ENCODE measurements at places on chromosomes 1 and 21.

DNA sequence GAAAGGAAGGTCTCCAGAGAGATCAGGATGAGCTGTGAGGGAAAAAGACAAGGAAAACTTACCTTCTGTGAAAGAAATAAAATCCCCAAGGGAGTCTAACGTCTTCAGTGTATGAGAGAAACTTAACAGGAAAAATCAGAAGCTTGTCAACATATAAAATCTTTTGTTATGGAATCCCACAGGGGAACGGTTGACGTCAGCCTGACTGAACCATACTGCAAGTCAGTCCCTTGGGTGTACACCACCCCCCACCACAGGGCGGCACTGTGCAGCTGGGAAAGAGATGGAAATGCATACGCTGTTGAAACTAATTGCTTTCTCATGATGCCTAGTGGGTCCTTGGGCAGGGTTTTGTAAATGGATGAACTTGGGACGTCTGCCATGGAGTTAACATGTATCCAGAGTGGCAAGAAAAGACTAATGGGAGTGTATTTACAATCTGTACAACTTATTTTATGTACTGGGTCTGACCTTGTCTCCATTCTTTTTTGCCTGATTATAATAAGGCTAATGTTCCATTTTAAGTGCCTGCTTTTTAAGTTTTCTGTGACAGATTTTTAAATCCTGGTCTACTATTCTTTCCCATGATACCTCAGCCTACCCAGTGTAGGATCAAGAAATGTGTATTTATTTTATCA is 22.7 kb downstream of the UTP25 start:
- DNase-seq = no peak

DNA sequence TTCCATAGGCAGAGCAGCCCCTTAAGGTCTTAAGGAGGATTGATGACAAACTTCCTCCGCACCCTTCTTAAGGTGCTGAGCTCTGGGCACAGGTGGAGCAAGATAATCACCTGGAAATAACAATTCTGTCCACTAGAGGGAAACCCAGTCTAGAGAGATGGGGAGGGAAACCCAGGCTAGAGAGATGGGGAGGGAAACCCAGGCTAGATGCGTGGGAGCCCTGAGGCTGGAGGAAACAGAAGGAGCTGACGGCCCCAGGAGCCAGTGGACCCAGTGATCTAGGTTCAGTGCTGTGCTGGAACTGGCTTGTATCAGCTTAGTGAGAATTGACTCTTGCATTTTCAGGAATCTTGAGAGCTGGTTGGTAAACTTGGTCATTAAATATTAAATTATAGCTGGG is 17.8 kb upstream of the MYCL start:
- peak; percentile 19 for DNase-seq

- DNase-seq = no peak
These were observed 15.4 kb downstream of the BTG2 start for GRCh38 chr1:203320591-203321272.

GRCh38 chr1:157437296-157437695 is 115.0 kb downstream of the FCRL5 start:
- DNase-seq = no peak

DNA sequence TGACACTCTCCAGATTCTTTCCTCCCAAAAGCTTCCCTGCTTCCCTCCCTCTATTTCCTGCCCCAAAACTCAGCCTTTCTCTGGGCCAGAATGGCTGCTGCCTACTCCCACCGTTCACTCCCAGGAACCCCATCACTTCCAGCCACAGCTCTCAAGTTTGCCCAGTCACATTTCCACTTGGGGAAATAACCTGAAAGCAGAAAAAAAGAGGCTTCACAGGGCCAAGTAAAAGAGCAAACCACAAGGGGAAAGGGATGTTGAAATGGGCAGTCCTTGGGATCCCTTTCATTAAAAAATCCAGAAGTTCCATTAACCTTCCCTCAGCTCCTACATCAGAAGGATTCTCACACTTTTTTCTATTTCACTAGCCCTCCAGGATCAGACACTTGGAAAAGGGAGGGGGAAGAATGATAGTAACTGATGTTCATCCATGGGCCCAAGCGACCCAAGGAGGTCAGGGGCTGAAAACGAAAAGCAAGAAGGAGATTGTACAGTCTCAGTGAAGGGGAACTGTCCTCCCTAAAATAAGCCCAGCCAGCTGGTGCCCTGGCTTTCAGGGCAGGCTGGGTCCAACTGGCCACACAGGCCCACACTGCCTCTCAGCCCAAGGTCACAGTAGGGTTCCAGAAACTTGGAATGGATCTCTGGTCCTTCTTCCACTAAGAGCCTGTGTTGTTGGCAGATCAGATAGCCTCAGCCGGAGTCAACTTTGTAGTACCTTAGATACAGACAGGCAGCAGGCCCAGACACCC is 49.7 kb downstream of the DMAP1 start:
- DNase-seq = no peak

All from chondrocyte (in vitro differentiated cells).